ENCODE measurements at places on chromosomes 2 and 18. TPM values are rescaled to one million over a fixed set of nuclear protein-coding genes. Genes with fewer than 3 reads are reported as not detected.

GRCh38 chr18:62186499-62186773, 420 bp downstream of the PIGN start:
- DNase-seq = no peak

DNA sequence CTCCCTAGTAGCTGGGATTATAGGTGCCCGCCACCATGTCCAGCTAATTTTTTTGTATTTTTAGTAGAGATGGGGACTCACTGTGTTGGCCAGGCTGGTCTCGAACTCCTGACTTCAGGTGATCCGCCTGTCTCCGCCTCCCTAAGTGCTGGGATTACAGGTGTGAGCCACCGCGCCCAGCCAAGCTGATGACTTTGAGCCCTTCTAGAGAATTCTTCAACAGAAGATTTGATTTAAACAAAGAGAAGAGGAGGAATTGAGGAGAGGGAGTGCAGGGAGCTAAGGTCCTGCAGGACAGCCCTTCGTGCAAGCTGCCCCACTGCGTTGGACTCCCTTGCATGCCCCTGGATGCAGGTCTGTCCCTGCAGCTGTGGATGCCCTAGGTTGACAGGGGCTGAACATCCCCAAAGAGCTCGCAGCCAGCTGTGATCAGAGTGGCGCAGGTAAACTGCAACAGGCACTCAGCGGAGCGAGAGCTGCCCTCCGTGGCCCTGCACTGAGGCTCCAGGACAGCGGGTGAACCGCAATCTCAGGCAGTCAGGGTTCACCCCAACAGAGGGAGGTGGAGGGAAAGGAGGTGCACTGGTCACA, 13.7 kb downstream of the ADRA2B start:
- DNase-seq = no peak

DNA sequence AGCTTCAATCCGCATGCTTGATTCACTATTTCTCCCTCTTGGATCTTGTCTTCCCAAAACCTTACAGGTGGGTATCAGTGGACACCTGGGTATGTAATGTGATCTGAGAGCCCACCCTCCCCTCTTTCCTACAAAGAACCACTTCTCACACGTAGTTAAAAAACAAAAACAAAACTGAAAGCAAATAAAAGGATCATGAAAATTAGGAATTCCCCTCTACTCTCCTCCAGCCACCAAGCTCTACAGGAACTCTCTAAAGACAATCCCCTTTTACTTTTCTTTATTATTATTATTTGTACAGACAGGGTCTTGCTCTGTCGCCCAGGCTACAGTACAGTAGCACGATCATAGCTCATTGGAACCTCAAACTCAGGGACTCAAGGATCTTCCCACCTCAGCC, 40.8 kb upstream of the MYO1B start:
- no peak for DNase-seq

DNA sequence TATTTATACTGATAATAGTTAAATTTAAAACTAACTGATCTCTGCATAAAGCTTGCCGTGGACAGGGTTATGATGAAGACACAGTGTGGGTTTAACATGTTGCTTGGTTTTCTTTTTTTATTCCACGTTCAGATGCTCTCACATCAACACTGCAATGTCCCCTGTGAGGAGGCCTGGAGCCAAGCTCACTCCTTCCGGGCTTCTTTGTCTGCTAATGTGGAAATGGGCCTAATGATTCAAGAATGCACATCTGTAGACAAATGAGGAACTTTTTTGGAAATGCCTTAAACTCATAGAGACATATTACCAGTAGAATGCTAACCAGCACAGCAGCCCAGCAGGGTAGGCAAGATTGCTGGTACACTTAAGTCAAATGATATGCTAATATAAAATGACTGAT, 208.0 kb downstream of the GALR1 start:
- DNase-seq = no peak

DNA sequence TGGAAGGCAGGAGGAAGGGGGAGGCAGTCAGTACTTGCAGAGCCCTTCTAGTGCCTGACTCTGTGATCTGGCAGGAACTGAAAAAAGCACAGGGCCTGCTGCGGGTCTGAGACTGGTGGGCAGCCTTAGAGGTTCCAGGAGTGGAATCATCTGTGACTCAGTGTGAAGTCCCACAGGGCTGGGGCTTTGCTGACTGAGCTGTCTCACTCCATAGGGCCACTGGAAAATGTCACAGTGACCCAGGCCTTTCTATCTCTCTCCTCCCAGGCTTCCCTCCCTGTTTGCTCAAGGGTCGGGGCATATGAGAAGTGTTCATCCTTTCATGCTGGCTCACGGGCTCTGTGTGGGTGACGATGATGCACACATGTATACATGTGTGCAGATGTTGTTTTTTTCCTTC, 47.1 kb upstream of the ZFP36L2 start:
- DNase-seq = no peak

DNA sequence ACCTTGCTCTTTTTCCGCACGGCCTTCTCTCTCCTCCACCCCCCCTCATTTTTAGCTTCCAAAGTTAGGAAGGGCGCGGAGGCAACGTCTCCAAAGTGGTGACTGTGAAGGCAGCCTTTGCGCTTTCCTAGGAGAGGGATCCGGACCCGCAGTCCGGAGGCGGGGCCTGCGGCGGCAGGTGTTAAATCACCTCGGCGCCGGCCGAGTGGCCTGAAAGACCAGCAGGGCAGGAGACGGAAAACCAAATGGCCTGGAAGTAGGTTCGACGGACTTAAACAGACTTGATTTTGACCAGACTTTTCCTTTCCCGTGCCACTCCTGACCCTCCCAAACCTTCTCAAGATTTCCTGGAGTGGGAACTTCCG, 615 bp downstream of the GORASP2 start:
- DNase-seq = peak; percentile 36

DNA sequence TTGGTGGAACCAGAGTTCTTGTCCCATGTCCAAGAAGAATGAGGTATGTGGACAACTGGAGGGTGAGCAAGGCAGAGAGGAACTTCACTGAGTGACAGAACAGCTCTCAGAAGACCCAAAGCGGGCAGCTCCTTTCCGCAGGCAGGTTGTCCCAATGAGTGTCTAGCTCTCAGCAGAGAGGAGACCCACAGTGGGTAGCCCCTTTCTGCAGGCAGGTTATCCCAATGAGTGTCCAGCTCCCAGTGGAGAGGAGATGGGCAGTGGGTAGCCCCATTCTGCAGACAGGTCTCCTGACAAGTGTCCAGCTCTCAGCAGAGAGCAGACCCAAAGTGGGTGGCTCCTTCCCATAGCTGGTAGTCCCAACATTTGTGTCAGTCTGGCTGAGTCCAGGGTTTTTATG, 69.6 kb downstream of the SRBD1 start:
- DNase-seq = no peak

- peak; percentile 32 for DNase-seq
Measured at GRCh38 chr18:49563130-49563540, 1.3 kb downstream of the LIPG start.

- no peak for DNase-seq
Measured at GRCh38 chr2:20649976-20650375, 922 bp downstream of the HS1BP3 start.

- no peak for DNase-seq
Measured at GRCh38 chr18:45060102-45060501, 379.4 kb downstream of the SETBP1 start.

DNA sequence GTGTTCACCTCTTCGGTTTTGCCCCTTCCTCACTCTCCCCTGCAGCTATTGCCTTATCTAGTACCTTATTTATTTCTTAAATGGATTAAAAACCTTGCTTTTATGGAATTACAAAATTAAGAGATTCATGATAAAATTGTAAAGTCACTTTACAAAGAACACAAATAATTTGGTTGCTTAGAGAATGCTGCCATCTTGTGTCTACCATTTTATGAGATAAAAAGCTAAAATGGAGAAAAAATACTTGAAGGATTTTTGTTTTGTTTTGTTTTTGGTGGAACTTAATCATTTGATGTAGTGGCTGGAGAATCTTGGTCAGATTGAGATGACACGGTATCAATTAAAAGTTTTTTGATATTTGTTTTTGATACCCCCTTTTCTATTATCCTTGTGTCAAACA, 69.6 kb downstream of the R3HDM1 start:
- DNase-seq = peak; percentile 9

GRCh38 chr18:45243340-45244110, 371.8 kb upstream of the SLC14A2 start:
- no peak for DNase-seq

DNA sequence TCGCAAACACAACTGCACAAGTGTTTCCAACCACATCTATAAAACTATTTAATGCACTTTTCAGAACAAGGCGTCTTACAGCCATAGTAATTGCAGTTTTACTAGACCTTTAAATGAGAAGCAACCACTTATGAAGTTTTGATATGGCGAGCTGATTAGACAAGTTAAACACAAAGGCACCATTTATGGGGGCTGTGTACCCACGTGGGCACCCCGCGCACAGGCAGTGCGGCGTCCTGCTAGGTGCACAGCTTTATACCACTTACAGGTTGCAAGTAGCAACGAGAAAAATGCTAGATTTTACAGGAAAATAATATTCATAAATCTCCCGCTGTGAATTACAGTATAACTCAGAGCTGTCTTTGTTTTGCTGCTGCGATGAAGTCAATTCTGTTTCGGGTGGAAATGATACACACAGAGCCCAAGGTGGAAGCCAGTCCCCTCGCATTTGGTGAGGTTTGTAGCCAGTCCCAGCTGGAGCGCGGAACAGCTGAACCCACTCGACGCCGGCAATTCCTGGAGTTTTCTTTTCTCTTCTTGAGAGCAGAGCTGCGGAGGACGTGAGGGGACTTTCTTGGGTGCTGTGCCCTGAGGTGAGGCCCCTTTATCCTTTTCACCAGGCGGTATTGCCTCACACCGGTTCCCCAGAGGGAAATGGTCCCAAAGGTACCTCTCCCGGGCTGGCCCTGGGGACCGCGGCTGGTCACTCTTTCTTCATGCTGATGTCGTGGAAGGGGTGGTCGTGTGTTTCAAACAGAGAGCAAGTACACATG, 76.7 kb downstream of the PTGR3 start:
- DNase-seq = no peak

DNA sequence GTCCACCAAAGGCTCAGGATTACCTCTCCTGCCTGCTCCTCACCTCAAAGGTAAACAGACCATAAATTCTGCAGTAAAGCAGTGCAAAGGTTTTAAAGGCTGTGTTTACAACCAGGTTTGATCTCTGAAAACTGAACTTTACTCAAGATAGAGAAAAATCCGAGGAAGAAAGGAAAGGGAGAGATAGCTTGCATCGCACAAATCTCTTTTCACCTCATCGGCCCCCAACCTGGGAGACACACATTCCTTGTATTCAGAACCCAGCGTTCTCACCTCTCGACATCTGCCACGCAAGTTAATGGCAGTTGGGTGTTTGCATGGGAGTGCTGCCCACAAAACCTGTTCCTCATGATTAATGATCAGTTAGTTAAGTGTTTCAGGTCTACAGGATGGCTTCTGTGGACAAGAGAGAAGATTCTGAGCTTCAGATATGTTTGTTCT, 72.6 kb downstream of the GATA6 start:
- DNase-seq = no peak

DNA sequence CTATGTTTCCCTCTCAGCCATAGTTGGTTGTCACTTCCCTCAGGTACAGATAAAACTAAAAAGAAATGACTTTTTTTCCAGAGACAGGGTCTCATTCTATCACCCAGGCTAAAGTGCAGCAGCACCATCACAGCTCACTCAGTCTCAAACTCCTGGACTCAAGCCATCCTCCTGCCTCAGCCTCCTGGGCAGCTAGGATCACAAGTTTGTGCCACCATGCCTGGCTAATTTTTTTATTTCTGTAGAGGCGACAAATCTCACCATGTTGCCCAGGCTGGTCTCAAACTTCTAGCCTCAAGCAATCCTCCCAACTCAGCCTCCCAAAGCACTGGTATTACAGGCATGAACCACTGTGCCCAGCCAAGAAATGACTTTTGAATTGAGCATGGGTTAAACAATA, 8.2 kb downstream of the ROCK2 start:
- no peak for DNase-seq

- no peak for DNase-seq
Measured at GRCh38 chr2:64931246-64932115, 57.7 kb upstream of the SLC1A4 start.

DNA sequence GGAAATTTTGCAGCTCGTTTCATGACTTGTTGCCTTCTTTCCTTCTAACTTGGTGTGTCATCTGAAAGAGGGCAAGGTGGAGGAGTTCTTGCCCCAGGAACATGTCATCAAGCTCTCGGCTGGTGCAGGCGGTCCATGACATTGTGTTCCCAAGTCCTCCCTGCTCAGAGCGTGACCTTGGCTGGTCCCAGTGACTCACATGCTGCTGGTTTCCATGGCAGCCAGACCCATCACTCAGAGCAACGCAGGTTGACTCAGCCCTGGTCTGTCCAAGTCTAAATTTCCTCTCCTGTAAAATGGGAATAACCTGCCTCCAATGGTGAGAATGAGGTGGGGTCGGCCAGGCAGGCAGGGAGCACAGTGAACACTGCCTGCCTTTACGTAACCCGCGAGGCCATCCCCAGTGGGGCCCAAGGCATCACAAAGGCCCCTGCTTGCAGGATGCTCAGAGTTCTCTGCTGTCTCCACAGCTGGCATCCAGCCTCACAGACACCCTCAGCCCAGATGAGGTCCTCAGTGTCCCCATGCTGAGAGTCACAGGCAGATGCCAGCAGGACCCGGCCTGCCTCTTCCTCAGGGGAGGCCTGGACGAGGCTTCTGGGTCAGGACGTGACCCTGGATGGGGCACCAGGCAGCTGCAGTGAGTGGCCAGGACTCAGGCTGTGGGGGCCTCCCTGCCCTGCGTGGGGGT, 143.7 kb downstream of the TPO start:
- DNase-seq = peak; percentile 69

DNA sequence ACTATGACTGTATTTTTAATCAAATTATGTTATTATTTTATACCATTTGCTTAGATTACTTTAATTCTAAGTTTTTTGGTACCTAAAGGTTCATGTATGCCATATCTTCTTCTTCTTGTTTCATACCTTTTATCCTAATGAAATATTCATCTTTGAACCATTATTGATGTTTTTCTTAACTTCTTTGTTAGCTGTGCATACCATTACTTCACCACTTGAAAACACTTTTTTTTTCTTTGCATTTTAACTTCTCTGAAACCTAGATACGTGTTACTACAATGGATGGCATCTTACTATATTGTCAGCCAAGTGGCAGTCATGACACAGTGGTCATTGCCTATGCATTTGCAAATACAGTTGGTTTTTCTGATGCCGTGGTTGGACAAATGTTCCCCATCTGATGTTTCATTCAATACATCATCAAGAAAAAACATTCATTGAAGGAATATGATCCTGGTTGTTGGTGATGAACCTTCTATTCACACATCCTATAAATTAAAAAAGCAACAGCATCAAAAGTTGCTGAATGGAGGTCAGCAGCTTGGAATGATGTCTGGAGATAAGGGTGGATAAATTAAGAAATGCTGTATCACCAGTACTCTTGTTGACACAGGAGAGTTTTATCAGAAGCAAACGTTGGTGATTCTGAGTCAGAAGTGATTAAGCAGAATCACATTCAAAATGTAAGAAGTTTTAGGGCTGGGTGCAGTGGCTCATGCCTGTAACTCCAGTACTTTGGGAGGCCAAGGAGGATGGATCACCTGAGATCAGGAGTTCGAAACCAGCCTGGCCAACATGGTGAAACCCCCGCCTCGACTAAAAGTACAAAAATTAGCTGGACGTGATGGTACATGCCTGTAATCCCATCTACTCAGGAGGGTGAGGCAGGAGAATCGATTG, 7.4 kb downstream of the IL36A start:
- no peak for DNase-seq

GRCh38 chr2:235191978-235192377, 240.2 kb downstream of the SH3BP4 start:
- no peak for DNase-seq

- DNase-seq = no peak
Measured at GRCh38 chr2:46439582-46439981, 39.8 kb upstream of the TMEM247 start.

AKAIN1 gene
- total RNA-seq = not detected

PLB1 gene
- 0.22 TPM for total RNA-seq

GPR155 gene
- 0.65 TPM for total RNA-seq

TWSG1 gene
- total RNA-seq = 41.4 TPM

SGPP2 gene
- not detected for total RNA-seq

METTL21A gene
- total RNA-seq = 19.4 TPM

POTEI gene
- 0.79 TPM for total RNA-seq

All from lung microvascular endothelial cell (primary cell).